ENCODE measurements at places on chromosomes 2 and 18. TPM values are rescaled to one million over a fixed set of nuclear protein-coding genes. Genes with fewer than 3 reads are reported as not detected.

- H3K27ac ChIP-seq, result no peak overlapping the region
- H3K36me3 ChIP-seq, result no peaks in the 10 kb centered on the region
- no peak for DNase-seq
- no peak overlapping the region for H3K4me3 ChIP-seq
- H3K27me3 ChIP-seq, result no peaks in the 10 kb centered on the region
- no peaks in the 10 kb centered on the region for H3K4me1 ChIP-seq
Observed at GRCh38 chr2:171670655-171671054, 16.6 kb upstream of the DYNC1I2 start.

GRCh38 chr2:17036361-17036760 lies 370.7 kb upstream of the CYRIA start:
- no peaks in the 10 kb centered on the region for H3K36me3 ChIP-seq
- H3K4me3 ChIP-seq, result no peak overlapping the region
- DNase-seq, result no peak
- H3K27me3 ChIP-seq, result no peaks in the 10 kb centered on the region
- H3K4me1 ChIP-seq, result no peaks in the 10 kb centered on the region

- DNase-seq, result no peak
- H3K27ac ChIP-seq, result peak overlapping the region; percentile 59
- no peak overlapping the region for H3K4me3 ChIP-seq
- H3K36me3 ChIP-seq, result no peaks in the 10 kb centered on the region
- no peaks in the 10 kb centered on the region for H3K27me3 ChIP-seq
Observed at GRCh38 chr2:207258263-207258991, 92.7 kb upstream of the KLF7 start.

GRCh38 chr2:187302116-187302515 lies 145.9 kb downstream of the CALCRL start:
- peak overlapping the region; percentile 0 for H3K27ac ChIP-seq
- DNase-seq, result no peak
- H3K4me3 ChIP-seq, result peak overlapping the region; percentile 4
- no peaks in the 10 kb centered on the region for H3K36me3 ChIP-seq
- H3K27me3 ChIP-seq, result no peaks in the 10 kb centered on the region

- no peak overlapping the region for H3K4me3 ChIP-seq
- peak; percentile 6 for DNase-seq
Observed at GRCh38 chr2:202090530-202090929, 17.5 kb downstream of the KIAA2012 start.

DNA sequence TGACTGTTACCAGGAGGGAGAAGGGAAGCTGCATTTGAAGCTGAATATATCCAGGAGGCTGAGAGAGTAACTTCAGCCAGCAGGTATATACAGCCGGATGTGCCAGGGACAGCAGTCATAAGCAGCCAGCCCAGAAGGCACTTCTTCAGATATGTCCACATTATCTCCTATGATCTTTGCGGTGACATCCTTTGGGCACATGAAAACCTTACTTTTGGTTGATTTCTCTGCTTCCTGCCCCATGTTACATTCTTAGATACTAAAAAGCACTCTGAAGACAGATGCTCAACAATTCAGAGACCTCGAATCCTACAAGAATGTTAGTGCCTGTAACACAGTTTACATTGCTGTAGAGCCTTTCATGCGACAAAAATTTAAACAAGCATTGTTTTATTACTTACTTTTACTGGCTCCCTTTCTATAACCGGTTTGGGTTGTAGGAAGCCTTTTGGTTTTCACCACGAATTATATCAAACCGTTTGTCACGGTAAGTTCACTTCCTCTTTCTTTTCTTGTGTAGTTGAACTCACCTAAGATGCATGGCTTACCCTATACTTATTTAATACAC lies 50.3 kb upstream of the TLK1 start:
- H3K27ac ChIP-seq, result no peak overlapping the region
- DNase-seq, result no peak
- H3K36me3 ChIP-seq, result no peaks in the 10 kb centered on the region
- no peaks in the 10 kb centered on the region for H3K4me1 ChIP-seq
- H3K4me3 ChIP-seq, result no peak overlapping the region

GRCh38 chr2:105554235-105554634 lies 155.4 kb upstream of the FHL2 start:
- no peaks in the 10 kb centered on the region for H3K36me3 ChIP-seq
- H3K4me3 ChIP-seq, result no peak overlapping the region
- no peak for DNase-seq
- no peaks in the 10 kb centered on the region for H3K4me1 ChIP-seq
- no peak overlapping the region for H3K27ac ChIP-seq

Gene MERTK
- total RNA-seq, result 19.2 TPM

Gene MYCN
- not detected for total RNA-seq

- H3K4me1 ChIP-seq, result no peaks in the 10 kb centered on the region
- H3K27me3 ChIP-seq, result no peaks in the 10 kb centered on the region
- H3K27ac ChIP-seq, result no peak overlapping the region
- no peak overlapping the region for H3K4me3 ChIP-seq
- H3K36me3 ChIP-seq, result no peaks in the 10 kb centered on the region
Observed at GRCh38 chr2:118689874-118690273, 157.6 kb downstream of the EN1 start.

GRCh38 chr2:96831679-96832078 lies 12.1 kb downstream of the ANKRD23 start:
- DNase-seq, result no peak
- no peak overlapping the region for H3K4me3 ChIP-seq
- H3K27ac ChIP-seq, result no peak overlapping the region
- peaks cover 70% of the 10 kb centered on the region for H3K36me3 ChIP-seq
- peaks cover 8% of the 10 kb centered on the region for H3K4me1 ChIP-seq

- no peak overlapping the region for H3K4me3 ChIP-seq
- no peaks in the 10 kb centered on the region for H3K4me1 ChIP-seq
- no peak overlapping the region for H3K27ac ChIP-seq
- no peaks in the 10 kb centered on the region for H3K27me3 ChIP-seq
- no peaks in the 10 kb centered on the region for H3K36me3 ChIP-seq
- no peak for DNase-seq
Observed at GRCh38 chr18:60188958-60189357, 183.6 kb downstream of the MC4R start.

Gene TEX51
- not detected for total RNA-seq

Gene ECEL1
- total RNA-seq, result not detected

DNA sequence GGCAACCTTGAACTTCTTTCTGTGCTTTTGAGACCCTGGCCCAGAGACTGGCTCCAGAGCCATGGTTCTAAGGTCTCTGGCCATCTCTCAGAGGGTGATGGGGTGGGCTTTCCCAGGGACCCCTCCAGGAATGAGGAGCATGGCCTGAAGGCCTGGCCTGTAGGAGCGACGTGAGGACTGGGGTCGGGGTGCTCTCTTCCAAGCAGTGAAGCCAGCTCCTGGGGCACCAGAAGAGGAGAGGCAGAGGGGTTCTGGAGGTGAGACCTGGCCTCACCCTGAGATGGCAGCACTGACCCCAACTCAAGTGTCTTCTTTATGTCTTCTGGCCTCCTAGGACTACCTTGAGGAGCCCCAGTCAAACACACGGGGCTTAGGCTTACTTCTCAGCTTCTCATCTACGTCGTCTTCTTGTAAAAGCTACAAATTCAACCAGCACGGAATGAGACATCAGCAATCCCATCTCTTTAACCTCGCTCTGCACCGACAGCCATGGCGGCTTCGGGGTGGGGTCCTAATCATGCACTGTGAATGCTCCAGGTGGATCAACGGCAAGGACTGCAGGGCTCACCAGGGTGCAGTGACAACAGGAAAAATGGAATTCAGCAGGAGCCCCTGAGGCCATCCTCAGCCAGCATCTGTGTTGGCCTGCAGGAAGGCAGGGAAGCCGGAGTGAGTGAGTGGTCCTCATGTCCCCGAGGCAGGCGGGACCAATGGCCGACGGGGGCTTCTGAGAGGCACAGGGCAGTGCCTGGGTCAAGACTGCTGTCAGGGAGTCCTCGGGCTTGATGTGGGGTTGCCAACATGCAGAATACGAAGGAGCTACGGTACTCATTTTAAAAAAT lies 214.1 kb downstream of the HDAC4 start:
- H3K27me3 ChIP-seq, result no peaks in the 10 kb centered on the region
- H3K36me3 ChIP-seq, result peaks cover 32% of the 10 kb centered on the region
- no peaks in the 10 kb centered on the region for H3K4me1 ChIP-seq
- no peak overlapping the region for H3K4me3 ChIP-seq
- H3K27ac ChIP-seq, result no peak overlapping the region
- DNase-seq, result peak; percentile 22

- no peak overlapping the region for H3K27ac ChIP-seq
- peaks cover 31% of the 10 kb centered on the region for H3K4me1 ChIP-seq
- no peak for DNase-seq
Observed at GRCh38 chr2:160433466-160434140, 60.0 kb downstream of the RBMS1 start.

GRCh38 chr18:75072672-75073371 lies 136.1 kb downstream of the PTGR3 start:
- peak; percentile 66 for DNase-seq
- H3K36me3 ChIP-seq, result no peaks in the 10 kb centered on the region
- H3K4me3 ChIP-seq, result no peak overlapping the region
- peaks cover 13% of the 10 kb centered on the region for H3K4me1 ChIP-seq
- no peak overlapping the region for H3K27ac ChIP-seq
- no peaks in the 10 kb centered on the region for H3K27me3 ChIP-seq

GRCh38 chr2:234991290-234991689 lies 39.5 kb downstream of the SH3BP4 start:
- DNase-seq, result no peak
- no peaks in the 10 kb centered on the region for H3K36me3 ChIP-seq
- no peak overlapping the region for H3K27ac ChIP-seq
- no peak overlapping the region for H3K4me3 ChIP-seq
- H3K4me1 ChIP-seq, result peaks cover 38% of the 10 kb centered on the region

DNA sequence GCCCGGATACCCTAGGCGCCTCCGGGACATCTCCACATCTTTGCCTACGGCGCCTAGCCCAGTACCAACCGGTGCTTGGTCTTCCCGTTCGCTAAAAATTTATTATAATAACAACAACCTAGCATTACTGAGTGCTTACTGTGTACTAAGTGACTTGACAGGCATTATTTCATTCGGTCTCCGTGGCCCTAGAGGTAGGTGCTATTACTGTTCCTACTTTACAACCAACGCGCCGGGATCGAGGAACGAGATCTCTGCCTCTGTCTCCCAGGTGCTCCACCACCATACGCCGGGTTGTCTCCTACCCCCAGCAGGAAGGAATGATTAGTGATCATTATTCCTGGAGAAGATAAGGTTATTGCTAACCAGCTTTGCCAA lies 657 bp upstream of the BIN1 start:
- peak overlapping the region; percentile 79 for H3K27ac ChIP-seq
- peaks cover 7% of the 10 kb centered on the region for H3K4me1 ChIP-seq
- H3K36me3 ChIP-seq, result no peaks in the 10 kb centered on the region

- H3K27ac ChIP-seq, result no peak overlapping the region
- H3K36me3 ChIP-seq, result no peaks in the 10 kb centered on the region
- no peaks in the 10 kb centered on the region for H3K4me1 ChIP-seq
- no peak for DNase-seq
- no peak overlapping the region for H3K4me3 ChIP-seq
Observed at GRCh38 chr2:39914949-39915348, 135.9 kb upstream of the THUMPD2 start.

- no peaks in the 10 kb centered on the region for H3K4me1 ChIP-seq
- no peak overlapping the region for H3K27ac ChIP-seq
- no peak for DNase-seq
- H3K4me3 ChIP-seq, result no peak overlapping the region
- H3K36me3 ChIP-seq, result no peaks in the 10 kb centered on the region
Observed at GRCh38 chr2:208224802-208225201, 30.1 kb downstream of the IDH1 start.

Gene RMND5A
- 28.4 TPM for total RNA-seq

- H3K4me1 ChIP-seq, result no peaks in the 10 kb centered on the region
- no peak for DNase-seq
- no peaks in the 10 kb centered on the region for H3K27me3 ChIP-seq
- no peaks in the 10 kb centered on the region for H3K36me3 ChIP-seq
Observed at GRCh38 chr2:112187805-112188596, 49.8 kb downstream of the FBLN7 start.

- no peaks in the 10 kb centered on the region for H3K27me3 ChIP-seq
- peak overlapping the region; percentile 55 for H3K27ac ChIP-seq
- H3K36me3 ChIP-seq, result no peaks in the 10 kb centered on the region
- no peak overlapping the region for H3K4me3 ChIP-seq
- peak; percentile 60 for DNase-seq
Observed at GRCh38 chr2:12501469-12502158, 215.1 kb upstream of the TRIB2 start.

DNA sequence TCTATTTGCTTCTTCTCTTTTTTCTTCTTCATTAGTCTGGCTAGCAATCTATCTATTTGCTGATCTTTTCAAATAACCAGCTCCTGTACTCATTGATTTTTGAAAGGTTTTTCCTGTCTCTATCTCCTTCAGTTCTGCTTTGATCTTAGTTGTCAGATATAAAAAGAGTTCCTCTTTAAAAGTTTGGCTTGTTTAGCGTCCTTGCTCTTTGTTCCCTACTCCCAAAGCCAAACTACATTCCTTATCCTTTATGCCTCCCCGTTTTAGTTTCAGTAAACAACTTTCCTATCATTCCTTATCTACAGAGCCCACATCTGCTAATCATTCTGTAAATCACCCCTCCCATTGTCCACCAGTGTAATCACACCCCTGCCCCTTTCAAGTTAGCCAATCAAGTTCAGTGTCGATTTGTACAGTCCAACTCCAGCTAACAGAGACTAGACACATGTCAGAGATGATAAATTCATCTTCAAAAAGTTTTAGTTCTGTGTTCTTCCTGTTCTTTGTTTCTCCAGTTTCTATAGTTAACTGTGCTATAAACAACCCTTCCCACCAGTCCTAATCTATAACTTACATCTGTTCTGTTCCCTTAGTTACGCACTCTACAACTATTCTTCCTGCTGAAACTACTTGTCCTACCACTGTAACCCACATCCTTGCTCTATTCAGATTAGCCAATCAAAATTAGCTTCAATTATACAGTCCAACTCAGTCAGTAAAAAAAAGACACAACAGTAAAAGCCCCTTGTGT lies 44.4 kb downstream of the TFPI start:
- no peaks in the 10 kb centered on the region for H3K36me3 ChIP-seq
- no peak overlapping the region for H3K4me3 ChIP-seq
- peak overlapping the region; percentile 9 for H3K27ac ChIP-seq
- peaks cover 6% of the 10 kb centered on the region for H3K4me1 ChIP-seq

Gene CLEC4F
- 0.78 TPM for total RNA-seq

- no peaks in the 10 kb centered on the region for H3K4me1 ChIP-seq
- DNase-seq, result peak; percentile 12
- no peak overlapping the region for H3K4me3 ChIP-seq
- H3K27me3 ChIP-seq, result no peaks in the 10 kb centered on the region
- H3K36me3 ChIP-seq, result no peaks in the 10 kb centered on the region
- H3K27ac ChIP-seq, result no peak overlapping the region
Observed at GRCh38 chr2:232432598-232433184, 23.3 kb upstream of the ALPI start.

Gene SERPINB12
- not detected for total RNA-seq

DNA sequence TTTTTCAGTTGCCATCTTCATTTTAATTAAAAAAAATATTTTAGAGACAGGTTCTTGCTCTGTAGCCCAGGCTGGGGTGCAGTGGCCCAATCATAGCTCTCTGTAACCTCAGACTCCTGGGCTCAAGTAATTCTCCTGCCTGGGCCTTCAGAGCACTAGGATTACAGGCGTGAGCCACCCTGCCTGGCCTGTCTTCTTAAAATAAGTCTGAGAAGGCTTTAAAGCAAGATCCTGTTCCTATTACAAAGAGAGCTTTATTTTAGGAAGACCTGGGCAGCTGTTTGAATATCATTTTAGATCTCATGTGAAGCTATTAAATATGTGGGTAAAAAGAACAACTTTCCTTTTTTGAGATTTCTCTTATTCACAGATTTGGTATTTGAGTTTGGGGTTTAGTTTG lies 1.5 kb downstream of the FAM228A start:
- no peaks in the 10 kb centered on the region for H3K27me3 ChIP-seq
- no peak overlapping the region for H3K4me3 ChIP-seq
- H3K4me1 ChIP-seq, result no peaks in the 10 kb centered on the region
- H3K27ac ChIP-seq, result no peak overlapping the region
- no peaks in the 10 kb centered on the region for H3K36me3 ChIP-seq

Gene SLC9A2
- 0.30 TPM for total RNA-seq
